Dorsolateral prefrontal cortex (tissue), 122 donors: ENCODE measurements at places on chromosomes 2 and 18.

DNA sequence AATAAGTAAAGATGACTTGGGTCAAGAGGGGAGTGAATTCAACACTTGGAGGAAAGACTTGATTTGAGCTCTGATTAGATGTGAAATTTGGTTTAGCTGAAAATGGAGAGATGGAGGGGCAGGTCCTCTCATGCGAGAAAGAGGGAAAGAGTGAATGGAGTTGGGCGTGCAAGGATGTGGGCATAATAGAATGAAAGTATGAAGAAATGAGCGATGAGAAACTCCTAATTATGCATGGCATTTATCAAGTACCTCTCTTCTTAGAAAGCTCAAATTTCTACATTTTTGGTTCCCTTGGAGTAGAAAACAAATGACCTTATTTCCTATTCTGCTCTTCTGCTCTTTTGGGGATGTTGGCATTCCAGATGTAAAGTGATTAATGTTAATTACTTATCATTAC, 161.5 kb downstream of the PHLPP1 start:
- no peak for DNase-seq

DNA sequence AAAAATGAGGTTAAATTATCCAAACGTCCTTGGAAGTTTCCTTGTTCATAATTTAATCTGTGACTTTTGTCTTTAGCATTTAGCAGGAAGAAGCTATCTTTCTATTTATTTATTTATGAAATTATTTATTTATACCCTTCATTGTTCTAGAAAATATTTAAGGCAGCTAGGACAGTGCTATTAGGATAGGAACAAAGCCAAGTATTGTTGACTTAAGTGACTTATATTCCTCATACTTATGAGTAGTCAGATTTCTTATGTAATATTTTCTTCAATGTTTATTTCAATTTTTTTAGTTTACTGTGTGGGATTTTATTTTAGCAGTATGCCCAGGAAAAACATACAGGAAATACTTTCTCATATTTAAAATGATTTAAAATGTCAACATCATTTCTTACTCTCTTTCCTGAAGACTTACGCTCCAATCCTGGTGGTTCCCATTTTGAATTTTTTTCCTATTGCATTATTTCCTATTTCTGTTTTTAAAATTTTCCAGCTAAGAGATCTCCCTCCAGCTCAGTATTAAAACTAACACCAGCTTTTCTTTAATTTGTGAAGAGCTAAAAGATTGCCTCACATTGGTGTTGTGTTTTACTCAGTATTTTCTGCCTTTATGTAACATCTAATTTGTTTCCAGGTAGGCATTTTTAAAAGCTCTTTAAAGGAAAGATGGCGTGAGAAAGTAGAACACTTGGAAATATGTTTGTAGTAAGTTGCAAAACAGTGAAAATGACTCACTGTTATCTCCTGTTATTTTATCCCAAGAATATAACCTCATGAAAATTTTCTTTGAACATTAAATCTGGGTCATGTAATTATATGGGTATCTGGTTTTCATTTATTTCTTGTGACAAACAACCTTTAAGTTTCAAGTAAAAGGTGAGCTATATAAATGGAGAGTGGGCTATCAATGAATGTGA, 32.2 kb downstream of the MAPRE2 start:
- no peak for DNase-seq

GRCh38 chr18:32566960-32567359, 96.3 kb upstream of the GAREM1 start:
- no peak for DNase-seq

GRCh38 chr2:233338046-233338445, 16.2 kb upstream of the DGKD start:
- no peak for DNase-seq

- no peak for DNase-seq
Observed at GRCh38 chr2:32925976-32926707, 20.6 kb upstream of the LTBP1 start.

DNA sequence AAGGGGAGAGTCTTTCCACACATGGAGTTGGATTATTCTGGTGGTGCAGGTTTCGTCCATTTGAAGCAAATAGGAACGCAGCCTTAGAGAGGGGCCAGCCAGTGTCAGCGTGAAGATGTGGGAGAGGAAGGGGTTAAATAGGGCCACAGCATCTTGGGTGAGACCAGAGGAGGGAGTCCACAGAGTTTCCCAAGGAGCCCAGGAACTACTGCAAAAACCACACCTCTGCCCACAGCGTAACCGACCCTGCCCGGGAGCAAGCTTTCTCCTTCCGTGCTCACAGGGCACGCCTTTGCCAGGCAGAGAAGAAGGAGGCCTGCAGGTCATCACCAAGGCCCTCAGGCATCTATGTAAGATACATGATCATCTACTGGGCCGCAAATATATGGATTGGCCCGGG, 314.5 kb downstream of the AGAP1 start:
- no peak for DNase-seq

DNA sequence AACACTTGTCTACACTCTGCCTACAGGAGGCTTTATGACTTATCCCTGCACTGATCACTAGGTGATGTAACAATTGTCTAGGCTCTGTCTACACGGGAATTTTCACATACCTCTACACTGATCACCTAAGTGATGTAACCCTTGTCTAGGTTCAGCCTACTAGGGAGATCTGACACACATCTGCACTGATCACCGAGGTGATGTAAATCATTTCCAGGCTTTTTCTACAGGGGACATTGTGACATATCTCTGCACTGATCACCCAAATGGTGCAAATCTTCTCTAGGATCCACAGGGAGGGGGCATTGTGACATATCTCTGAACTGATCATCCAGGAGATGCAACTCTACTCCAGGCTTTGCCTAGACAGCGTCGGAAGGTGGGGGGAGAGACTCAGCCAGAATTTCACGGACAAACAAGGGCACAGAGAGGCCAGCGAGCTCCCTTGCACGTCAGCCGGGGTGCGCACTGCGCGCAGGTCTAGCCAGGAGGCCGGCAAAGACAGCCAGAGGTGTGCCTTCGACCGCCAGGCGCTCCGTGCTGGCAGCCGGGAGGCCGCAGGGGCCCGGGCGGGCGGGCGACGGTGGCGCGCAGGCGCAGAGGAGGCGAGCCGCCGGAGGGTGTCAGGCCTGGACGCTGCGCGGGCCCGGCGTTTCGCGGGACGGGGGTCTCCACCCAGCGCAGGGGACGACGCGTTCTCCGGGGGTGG, 46.9 kb upstream of the USP14 start:
- DNase-seq: peak; percentile 53

DNA sequence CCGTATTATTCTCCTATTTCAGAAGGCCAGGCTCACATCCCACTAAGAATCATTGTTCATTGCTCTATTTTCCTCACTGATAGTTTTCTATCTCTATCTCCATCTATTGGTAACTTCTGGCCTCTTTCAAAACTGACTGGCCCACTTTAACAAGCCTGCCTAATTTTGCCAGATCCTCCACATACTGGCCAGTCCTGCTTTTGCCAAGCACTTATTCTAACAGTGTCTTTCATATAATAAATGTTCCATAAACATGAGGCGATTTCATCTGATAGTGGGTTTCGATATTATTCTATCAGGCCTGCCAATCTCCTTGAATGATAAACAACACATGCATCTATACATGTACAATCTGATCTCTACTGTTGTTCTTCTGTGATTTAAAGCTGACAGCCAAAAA, 125.9 kb upstream of the KCNH7 start:
- no peak for DNase-seq

DNA sequence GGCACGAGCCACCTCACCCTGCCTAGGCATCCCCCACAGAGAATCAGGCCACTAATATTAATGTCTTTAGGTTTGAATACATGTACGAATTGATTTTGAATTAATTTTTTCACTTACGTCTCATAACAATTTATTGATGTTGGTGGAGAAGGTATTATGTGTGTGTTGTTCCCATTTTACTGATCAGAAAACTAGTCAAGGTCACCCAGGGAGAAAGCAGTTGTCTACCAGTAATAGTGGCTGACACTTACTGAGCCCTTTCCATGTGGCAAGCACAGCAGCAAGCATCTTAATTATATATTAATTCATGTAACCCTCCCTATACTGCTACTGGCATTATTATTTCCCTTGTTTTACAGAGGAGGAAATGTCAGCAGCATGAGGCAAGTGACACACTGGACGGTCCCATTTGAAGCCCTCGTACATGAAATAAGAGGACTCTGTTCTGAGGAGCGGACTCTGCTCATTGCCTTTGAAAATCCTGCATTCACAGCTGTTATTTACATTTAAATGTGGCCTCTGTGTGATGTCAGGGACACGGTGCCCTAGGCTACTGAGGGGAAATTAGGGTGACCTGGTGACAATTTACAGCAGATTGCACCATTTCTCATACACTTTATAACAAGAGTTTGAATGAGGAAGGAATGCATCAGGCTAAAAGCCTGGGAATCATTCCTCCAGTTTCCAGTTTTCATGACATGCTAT, 30.9 kb upstream of the KCNE4 start:
- no peak for DNase-seq

DNA sequence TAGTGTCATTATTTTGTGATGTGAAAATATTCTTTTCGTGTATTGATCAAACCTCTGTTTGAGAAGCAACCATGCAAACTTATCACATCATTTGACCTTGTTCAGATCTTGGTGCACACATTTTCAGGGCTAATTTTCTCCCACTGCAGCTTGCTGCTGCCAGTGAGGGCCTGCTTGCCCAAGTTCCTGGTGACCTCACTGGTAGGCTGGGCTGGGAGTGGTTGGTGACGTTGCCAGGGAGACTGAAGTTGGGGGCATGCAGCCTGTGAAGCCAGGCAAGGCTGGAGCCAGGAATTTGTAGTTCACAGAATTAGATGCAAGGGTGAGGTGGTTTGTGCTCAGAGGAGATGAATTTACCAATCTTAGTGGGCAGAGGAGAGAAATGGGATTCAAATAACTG, 38.5 kb downstream of the PARD3B start:
- DNase-seq: no peak

DNA sequence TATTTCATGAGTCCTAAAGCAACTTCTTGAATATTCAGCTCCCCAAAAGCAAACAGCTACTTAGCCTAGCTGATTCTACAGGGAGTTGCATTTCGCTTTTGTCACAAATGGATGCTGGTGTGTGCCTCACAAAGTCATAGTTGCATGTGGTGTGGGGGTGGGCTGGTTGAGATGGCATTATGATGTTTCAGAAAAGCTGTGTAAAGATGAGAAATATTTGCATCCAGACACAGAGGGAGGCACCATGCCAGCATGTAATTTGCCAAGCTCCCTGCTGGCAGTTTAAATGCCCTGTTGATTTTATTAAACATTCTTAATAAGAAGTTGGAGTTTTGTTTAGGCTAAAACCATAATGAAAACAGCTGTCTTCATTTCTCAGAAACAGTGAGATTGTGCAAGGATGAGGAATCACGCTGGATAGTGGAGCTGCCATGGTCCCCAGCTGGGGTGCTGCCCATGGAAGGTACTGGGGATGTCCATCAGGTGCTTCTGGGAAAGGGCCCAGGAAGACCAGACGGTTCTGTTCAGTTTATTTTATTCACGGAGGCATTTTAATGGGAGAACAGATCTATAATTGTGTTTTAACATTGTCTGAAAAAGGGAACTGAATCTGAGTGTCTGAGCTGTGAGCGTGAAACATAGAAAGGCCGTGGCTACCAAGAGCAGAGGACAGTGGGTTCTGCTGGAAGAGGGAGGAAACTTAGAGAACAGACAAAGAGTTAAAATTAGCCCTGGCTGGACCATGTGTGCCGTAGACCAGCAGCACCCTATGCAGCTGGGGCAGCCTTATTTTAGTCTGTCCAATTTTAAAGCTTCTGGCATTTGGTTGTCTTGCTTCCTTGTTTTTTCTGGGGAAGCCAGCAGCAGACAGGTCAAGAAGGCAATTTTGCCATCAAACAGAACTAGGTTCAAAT, 177.1 kb downstream of the FAM210A start:
- no peak for DNase-seq

- no peak for DNase-seq
Observed at GRCh38 chr2:112640467-112640799, 5.3 kb upstream of the SLC20A1 start.

GRCh38 chr2:20897874-20898453, 75.1 kb upstream of the LDAH start:
- DNase-seq: no peak

DNA sequence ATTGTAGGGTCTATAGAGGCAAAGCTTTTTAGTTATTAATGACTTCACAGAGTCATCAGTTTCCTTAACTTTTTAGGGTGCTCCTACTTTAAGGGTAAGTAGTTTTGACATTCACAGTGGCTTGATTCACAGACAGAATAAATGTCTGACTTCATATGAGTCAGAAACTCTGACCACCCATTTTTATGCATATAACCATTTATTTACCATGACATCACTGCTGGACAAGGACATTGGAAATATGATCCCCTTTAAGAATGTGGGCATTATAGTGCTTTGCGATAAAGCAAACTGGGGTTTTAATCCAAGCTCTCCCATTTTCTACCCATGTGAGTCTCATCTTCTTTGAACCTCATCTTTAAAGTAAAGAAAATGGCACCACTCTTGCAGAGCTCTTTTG, 162.0 kb upstream of the MC4R start:
- no peak for DNase-seq

DNA sequence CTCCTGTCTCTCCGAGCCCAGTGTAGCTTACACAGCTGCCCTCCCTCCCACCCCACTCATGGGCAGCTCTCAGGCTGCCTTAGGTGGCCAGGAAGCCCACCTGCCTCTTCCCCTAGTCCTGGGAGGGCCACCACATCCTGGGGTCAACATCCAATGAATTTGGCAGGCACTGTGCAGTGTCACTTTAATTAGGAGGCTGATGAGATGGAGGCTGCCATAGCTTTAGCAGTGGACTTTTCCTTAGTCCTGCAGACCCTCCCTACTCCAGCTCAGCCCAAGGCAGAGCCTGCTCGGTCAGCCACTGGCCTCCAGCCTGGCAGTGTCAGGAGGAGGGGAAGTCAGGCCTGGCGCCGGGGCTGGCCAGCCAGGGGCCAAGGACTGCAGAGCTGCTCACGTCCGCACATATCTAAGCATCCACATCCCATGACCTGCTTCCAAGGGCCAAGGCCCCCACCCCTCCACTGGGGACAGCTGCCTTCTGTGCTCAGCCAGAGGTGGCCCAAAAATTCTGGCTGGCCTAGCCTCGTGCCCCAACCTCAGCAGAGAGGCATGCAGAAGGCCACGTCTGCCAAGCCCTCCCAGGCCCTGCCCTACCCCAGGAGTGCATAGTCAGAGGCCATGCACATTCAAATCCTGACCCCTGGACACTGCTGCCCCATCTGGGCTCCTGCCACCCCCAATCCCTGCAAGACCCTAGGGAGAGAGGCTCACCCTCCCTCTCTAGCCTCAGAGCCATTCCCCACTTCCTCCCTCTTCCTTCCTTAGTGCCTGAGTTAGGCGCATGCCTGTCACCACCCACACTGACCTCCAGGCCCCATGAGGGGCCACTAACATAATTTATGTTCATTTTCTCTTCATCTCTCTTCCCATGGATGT, 33.1 kb downstream of the ADRA2B start:
- DNase-seq: no peak

GRCh38 chr18:657311-658000, at the start of gene TYMS:
TSS of gene TYMS (plus strand) at chr18:657653. CDS start at chr18:657743, 90 bp downstream.
- DNase-seq: peak; percentile 65

- DNase-seq: peak; percentile 92
Observed at GRCh38 chr2:201984800-201985525, 48.7 kb upstream of the FZD7 start.

GRCh38 chr18:46750626-46751025, 6.2 kb downstream of the ST8SIA5 start:
- DNase-seq: no peak

- no peak for DNase-seq
Observed at GRCh38 chr2:98569197-98569793, 39.0 kb downstream of the COA5 start.

GRCh38 chr2:35526741-35527140, 828.8 kb upstream of the CRIM1 start:
- no peak for DNase-seq
